ENCODE measurements at places on chromosomes 7 and 10. TPM values are rescaled to one million over a fixed set of nuclear protein-coding genes. Genes with fewer than 3 reads are reported as not detected.

GRCh38 chr7:137078781-137079180 is 210.3 kb downstream of the CHRM2 start:
- no peak for DNase-seq

DNA sequence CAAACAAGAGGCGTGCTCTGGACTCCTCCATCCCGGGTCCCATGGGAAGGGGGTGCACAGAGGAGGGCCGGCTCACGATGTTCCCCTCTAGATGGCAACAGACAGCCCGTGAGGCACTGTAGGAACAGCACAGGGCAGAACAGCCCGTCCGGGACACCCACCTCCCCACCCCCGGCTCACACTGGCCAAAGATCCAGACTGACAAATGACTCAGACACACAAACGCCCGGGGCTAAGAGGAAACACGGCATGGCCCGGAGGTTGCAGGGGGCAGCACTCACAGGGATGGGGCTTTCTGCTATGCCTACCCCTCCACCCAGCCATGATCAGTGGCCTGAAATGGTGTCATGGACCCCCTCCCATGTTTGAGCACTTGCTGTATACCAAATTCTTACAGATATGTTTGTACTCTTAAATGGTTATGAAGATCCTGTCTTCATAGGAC is 4.9 kb upstream of the ELN start:
- DNase-seq: peak; percentile 84

- DNase-seq: peak; percentile 75
Measured at GRCh38 chr10:49398000-49398861, 2.3 kb upstream of the DRGX start.

GRCh38 chr10:42753507-42754154 is 29.0 kb upstream of the BMS1 start:
- no peak for DNase-seq

- DNase-seq: no peak
Measured at GRCh38 chr10:21176934-21177480, 279.9 kb upstream of the NEBL start.

GRCh38 chr10:96918214-96919002 is 86.3 kb downstream of the LCOR start:
- no peak for DNase-seq

DNA sequence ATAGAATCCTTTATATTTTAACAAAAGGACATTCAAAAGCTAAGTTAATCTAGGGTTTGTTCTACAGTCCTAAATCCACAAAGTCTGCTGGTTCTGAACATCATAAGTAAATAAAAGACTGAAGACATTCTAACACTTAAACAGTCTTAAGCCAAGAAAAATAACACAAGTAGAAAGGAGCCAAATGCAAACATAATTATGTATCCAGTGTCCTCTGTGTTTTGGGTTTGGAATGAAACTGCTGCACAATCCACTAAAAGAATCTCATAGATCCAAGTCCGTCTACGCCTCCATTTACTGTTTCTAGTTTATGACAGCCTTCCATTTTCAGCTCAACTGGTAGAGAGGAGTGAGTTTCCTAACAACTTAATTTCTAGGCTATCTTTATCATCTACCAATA is 623.6 kb upstream of the FZD8 start:
- DNase-seq: no peak

- DNase-seq: no peak
Measured at GRCh38 chr7:35647171-35647574, 47.8 kb downstream of the HERPUD2 start.

DNA sequence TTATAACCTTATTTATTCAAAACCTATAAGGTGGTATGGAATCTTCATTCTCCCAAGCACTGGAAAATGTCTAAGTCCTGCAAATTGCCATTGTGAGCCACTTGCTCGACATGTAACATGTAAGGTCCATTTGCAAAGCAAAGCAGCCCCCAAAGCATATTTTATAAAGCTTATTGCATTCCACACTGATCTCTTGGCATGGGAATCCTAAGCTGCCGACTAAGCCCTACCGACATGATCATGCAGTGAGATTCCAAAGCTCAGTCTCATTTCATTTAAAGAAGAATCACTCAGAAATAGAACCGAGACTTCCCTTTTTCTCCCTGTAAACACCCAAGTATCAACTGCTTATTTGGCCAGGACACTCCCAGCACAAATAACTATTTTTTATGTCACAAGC is 333.4 kb upstream of the MYO3A start:
- no peak for DNase-seq

- no peak for DNase-seq
Measured at GRCh38 chr10:44199267-44199666, 185.6 kb downstream of the CXCL12 start.

DNA sequence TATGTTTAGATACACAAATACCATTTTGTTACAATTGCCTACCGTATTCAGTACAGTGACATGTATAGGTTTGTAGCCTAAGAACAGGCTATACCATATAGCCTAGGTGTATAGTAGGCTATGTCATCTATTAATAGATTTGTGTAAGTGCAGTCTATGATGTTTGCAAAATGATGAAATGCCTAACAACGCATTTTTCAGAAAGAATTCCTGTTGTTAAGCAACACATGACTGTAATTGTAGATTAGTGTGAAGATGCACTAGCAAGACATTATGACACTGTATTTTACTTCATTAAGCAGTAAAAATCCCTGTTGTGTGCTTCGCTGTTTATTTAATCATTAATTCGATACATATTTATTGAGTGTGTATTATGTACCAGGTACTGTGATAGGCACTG is 446.0 kb downstream of the SUGCT start:
- no peak for DNase-seq

DNA sequence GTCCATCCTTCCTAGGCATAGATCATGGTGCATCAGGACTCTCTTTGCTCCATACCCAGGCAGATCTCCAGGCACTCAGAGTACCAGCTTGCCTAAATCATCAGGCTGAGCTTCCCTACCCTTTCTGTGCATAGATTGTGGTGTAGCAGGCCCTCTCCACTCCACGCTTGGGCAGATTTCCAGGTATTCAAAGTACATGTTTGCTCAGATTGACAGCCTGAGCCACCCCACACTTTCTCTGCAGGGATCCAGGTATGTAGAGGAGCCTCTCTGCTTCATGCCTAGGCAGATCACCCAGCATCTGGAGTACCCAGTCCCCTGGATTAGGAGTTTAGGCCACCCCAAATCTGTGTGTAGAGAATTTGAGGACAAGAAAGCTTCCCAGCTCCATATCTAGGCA is 957.4 kb upstream of the LRRTM3 start:
- DNase-seq: no peak

GRCh38 chr10:117731121-117731791 is 188.7 kb downstream of the EMX2 start:
- DNase-seq: no peak

GRCh38 chr10:88642963-88643362 is 21.3 kb upstream of the LIPF start:
- DNase-seq: no peak

DNA sequence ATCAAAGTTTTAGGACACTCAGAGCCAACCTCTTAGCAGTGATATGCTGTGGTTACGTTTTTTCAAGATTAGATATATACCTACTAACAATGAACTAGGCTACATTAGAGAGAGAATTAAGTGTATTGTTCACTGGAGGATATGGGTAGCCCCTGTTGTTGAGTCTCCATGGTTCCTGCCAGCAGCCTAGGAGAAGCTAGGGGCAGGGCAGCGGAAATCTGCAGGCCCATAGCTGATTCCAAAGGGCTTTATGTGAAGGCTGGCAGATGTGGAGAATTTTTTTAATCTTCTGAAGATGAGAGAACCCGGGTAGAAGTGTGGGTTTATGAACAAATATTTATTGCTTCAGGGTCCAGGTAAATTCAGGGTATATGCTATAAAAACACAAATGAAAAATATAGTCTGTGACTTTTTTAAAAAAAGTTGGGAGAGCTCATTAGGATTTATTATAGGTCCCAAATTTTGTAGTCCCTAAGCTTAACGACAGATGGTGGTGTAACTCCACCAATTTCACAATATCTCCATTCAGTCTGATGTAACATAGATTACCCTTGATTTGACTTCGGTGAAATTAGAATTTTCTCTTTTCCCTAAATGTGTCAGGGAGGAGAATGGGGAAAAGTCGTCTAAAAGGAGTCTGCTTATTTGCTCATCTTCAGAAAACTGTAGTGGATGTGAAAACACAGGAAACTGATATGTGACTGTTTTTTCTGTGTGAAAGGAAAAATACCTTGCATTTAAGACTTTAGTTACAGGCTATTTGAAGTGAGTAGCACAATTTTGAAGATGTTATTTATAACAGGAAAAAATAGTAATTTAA is 163.0 kb upstream of the PPP1R3A start:
- DNase-seq: no peak

- no peak for DNase-seq
Measured at GRCh38 chr10:22649390-22649841, 65.0 kb downstream of the PIP4K2A start.

DNA sequence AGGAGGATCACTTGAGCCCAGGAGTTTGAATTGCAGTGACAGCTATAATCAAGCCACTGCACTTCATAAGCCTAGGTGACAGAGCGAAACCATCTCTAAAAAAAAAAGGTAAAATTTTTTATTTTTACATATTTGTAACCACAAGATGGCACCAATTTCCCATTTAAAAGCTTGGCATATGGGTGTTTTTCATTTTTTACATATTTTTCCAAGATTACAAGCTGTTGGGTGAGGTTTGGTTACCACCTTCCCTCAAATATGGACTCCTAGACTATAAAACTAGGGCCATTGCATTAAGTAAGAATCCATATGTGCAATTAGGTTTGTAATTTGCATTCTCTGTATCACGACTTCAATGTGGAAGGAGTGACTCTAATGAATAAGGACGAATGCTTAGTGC is 129.3 kb upstream of the ACBD5 start:
- no peak for DNase-seq

DNA sequence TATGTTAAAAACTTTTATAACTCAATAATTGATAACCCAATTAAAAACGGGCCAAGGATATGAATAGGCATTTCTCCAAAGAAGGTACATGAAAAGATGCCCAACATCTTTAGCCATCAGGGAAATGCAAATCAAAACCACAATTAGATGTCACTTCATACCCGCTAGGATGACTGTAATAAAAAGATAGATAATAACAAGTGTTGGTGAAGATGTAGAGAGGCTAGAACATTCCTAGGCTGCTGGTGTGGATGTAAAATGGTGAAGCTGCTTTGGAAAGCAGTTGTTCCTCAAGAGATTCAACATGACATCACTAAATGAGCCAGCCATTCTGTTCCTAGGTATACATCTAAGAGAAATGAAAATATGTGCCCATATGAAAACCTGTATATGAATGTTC is 35.6 kb downstream of the CAMK1D start:
- DNase-seq: no peak

DNA sequence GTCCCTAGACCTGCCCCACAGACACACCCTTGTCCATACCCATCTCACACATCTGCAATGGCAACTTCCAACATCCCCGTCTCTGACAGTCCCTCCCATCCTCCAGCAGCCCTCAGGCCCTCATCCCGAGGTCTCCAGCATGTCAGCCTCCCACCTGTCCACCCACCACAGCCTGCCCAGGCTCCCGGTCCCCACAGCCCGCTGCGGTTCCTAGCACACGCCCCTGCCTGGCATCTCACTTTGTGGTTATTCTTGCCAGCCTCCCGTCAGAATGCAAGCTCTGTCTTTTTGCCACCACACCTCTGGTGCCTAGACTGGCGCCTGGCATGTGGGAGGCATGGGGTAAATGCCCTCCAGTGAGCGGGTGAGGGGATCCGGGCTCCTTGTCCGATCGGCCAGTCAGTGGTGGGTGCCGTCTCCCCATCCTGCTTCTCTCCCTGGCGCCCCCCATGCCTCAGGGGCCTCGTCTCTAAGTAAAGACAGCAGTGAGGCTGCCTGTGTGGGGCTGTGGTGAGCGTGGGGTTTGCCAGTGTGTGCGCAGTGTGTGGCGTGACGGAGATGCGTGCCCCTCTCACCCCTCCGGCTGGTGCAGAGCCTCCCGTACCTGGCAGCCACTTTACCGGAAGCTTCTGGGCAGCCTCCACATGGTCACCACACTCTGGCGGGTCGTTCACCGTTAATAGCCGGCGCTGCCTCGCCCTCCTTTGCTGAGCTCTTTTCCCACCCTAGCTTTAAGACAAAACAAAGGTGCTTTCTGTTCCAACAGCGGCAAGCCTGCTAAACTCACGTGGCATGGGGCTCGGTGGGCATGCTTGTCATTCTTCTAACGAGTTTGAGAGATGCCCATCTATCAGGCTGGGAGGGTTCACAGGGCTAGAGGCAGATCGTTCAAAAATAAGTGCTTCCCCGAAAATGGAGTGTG is 28.5 kb upstream of the TTYH3 start:
- no peak for DNase-seq

GRCh38 chr10:117248750-117249465 is 8.0 kb downstream of the SLC18A2 start:
- DNase-seq: no peak

DNA sequence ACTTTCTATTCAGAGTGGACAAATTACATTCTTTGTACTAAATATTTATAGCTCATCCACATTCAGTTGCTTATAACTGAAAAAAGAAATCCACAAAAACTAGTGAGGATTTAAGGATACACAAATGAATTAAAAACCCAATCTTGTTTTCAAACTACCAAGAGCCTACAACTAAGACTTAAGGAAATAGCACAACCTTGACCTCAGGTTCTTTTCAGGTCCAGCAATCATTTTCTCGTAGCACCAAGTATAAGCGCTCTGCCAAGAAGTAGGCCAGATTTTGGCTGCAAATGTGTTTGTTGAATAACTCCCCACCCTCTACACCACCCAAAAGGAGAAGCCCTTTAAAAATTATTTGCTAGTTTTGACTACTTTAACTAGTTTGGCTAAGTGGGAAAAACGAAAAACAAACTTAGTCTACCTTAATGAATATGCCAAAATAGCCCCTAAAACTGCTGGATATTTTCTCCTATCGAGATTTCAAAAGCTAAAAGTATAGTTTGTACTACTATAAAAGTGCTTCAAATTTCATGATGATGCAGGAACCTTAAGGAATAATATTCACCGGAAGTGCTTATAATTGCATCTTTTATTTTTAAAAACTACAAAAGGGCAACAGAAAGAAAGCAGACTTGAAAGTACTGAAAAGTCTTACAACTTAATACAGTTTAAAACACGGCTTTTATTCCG is 2.7 kb upstream of the KMT2E start:
- no peak for DNase-seq

GRCh38 chr7:96713037-96713436 is 3.4 kb upstream of the SEM1 start:
- DNase-seq: no peak

GRCh38 chr7:109926738-109927137 is 1164.2 kb upstream of the LRRN3 start:
- no peak for DNase-seq

GRCh38 chr10:90919683-90920574 is 958 bp downstream of the ANKRD1 start:
- no peak for DNase-seq

The UPK3BL2 gene
- 2.8 TPM for total RNA-seq

The TEX36 gene
- total RNA-seq: not detected

The FGFR2 gene
- total RNA-seq: 0.70 TPM

The FAM25G gene
- not detected for total RNA-seq

The LRGUK gene
- total RNA-seq: 0.22 TPM

The CACNA2D1 gene
- total RNA-seq: 46.1 TPM

The ASAH2 gene
- 2.0 TPM for total RNA-seq

The CDK1 gene
- 4.1 TPM for total RNA-seq

Measured in Right ventricle myocardium inferior (tissue), 1 donor.